ENCODE measurements at places on chromosomes 16 and 17. TPM values are rescaled to one million over a fixed set of nuclear protein-coding genes. Genes with fewer than 3 reads are reported as not detected.

The DDX42 gene
- 47.6 TPM for total RNA-seq

The HSF4 gene
- total RNA-seq: 29.3 TPM

The HSF5 gene
- not detected for total RNA-seq

The IRX5 gene
- total RNA-seq: 12.7 TPM

The HSD17B2 gene
- 6.0 TPM for total RNA-seq

The PIK3R6 gene
- not detected for total RNA-seq

The EPOP gene
- total RNA-seq: 1.2 TPM

DNA sequence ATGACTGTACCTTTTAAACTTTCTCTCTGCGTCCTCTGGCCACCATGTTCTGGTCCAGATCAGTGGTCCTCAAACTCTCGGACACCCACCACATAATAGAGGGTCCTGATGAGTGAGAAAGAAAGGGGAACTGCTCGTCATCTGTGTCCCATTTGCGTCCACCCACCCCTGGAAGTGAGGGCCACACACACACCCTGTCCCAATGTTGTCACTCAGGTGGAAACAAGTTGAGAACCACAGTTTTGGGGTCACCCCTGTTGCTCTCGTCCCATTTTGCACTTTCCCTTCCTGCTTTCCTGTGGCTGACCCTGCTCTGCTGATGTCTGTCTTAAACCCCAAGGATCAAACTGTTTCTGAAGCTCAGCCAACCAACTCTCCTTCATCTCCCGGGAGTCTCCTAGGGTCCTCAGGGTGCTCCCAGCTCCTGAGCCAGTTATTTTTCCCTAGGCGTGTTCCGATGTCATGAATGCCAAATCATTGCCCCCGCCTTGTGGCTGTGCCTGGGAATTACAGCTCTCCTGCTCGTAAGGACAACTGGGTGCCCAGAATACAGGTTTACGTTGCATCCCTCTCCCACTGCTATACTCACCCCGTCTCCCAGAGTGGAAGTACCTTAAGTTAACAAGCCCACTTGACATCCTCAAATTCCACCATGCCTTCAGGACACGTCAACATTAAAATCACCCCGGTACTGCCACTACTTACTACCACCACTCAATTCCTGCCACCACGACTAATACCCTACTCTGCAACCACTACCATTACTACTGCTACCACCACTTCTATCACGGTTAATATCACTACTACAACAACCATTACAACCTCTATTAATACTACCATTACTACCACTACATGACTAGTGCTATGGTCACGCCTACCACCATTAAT, 26.0 kb upstream of the HNF1B start:
- DNase-seq: peak; percentile 51

DNA sequence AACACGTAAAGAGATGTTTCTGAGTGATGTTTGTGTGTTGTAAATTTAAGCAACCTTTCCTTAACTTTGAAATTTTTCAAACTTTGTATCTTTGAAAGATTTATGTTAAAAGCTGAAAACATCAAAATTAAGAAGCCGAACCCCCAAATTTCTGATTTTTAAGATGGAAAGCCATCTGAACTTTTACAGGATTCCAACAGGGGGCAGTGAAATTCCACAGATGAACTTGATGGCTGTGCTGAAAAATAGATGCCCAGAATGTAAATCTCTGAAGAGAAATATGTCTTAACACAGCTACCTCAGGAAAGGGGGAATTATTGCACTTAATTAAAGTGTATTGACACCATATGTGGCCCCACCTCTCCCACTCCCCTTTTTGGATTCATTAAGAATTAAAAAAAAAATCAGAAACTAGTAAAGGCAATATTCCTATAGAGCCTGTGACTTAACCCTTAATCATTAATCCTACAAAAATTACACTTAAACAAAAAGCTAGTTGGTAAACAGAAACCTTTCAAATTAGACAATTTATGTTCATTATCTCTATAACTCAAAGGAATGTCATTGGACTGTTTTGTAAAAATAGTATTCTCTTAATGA, 597.9 kb downstream of the KCNJ2 start:
- DNase-seq: peak; percentile 50

DNA sequence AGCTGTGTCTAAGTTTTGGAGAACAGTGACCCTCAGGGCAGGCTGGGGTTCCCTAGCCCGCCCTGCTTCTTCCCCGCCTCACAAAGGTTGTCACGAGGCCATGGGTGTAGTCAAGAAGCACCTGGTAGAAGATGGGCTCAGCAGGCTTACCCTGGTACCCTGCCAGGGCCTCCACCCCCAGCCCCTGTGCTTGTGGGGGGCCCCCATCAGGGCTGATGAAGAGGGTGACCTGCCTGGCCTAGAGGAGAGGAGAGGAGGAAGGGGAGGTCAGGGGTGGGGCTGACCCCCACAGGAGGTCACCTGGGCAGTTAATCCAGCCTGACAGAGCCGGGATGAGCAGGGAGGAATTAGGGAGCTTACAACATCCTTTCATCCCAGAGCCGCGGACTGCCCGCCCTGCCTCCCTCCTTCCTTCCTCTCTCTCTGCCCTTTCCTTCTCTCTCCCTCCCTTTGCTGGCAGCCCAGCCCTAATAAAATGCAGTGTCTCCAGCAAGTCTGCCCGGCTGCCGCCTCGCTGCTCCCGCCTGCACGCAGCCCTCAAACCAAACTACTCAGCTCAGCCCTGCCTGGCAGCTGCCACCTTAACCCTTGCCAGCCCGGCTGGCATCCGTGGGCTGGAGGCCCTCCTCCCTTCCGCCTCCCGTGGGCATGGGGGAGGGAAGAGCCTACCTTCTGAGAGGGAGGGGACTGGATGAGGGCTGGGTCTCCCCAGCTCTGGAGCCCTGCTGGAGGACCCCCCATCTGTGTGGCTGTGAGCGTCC, 7.2 kb downstream of the DLX3 start:
- peak; percentile 91 for DNase-seq

GRCh38 chr16:53085931-53086421, 31.2 kb downstream of the CHD9 start:
- no peak for DNase-seq

DNA sequence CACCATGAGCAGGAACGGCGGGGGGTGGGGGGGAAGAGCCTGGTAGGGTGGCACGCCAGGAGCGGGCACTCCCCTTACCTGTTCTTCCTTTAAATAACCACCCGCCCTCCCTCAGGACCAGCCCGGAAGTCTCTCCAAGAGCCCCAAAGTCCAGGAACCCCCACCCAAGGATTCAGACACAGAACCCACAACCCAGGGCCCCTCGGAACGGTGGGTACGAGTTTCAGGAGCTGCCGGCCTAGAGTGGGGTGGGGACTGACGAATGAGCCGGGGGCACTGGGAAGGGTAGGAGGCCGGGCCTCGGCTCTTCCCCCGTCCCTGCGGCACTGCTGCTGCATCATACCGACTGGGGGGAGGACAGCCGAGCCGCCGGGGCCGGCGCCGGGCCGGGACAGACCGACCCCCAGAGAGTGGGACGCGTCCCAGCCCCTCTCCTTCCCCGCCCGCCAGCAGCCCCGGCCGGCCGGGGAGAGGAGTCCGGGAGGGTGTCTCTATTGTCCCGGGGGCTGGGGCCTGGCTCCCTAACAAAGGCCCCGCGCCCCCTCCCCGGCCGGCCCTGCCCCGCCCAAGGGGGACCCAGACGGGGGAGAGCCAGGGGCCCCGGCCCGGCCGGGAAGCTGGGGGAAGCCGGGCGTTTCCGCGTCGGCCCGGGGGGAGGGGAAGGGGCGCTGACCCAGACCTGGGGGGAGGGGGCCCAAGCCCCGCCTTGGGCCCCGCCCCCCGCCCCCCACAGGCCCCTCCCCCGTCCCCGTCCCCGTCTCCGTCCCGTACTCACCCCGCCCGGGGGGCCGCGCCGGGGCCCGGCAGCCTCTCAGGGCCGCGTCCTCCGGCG, 747 bp downstream of the ATXN7L3 start:
- DNase-seq: peak; percentile 60

GRCh38 chr16:30780021-30780420, 7.0 kb downstream of the ZNF629 start:
- DNase-seq: no peak

DNA sequence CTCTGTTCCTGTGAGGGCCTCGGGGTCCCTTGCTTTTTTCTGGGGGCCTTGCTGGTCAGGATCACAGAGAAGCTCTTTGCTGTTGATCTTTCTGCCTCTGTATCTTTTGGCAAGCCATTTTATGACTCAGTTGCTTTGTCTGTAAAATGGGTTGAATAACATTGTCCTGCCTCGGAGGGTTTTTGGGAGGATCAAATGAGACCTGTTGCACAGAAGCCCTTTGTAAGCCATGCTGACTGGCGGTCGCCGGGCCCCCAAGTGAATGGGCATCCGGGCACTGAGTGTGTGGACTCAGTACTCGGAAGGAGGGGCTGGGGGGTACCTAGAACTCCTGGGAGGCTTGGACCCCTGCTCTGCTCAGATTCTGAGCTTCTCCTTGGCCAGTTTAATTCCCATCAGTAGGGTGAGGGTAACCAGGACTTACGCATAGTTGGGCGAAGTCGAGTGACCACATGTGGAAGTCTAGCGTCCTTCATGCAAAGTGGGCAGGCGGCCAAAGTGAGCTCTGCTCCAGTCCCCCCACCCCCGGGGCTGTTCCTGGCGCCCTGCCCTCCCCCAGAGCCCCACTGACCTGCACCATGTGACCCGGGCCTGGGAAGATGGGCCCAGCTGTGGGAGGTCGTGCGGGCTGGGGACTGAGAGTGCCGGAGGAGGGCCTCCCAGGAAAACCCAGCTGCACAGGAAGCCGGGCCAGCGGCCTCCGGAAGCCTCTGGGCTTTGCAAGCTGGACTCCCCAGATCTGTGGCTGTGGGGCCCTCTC, 284.0 kb downstream of the SEC14L1 start:
- DNase-seq: peak; percentile 85

- DNase-seq: peak; percentile 4
Measured at GRCh38 chr16:65666132-65666941, 544.5 kb upstream of the CDH11 start.

- DNase-seq: no peak
Measured at GRCh38 chr17:81983639-81984373, 6.4 kb downstream of the ASPSCR1 start.

GRCh38 chr17:77478281-77478680, 337.5 kb downstream of the SEC14L1 start:
- DNase-seq: no peak

DNA sequence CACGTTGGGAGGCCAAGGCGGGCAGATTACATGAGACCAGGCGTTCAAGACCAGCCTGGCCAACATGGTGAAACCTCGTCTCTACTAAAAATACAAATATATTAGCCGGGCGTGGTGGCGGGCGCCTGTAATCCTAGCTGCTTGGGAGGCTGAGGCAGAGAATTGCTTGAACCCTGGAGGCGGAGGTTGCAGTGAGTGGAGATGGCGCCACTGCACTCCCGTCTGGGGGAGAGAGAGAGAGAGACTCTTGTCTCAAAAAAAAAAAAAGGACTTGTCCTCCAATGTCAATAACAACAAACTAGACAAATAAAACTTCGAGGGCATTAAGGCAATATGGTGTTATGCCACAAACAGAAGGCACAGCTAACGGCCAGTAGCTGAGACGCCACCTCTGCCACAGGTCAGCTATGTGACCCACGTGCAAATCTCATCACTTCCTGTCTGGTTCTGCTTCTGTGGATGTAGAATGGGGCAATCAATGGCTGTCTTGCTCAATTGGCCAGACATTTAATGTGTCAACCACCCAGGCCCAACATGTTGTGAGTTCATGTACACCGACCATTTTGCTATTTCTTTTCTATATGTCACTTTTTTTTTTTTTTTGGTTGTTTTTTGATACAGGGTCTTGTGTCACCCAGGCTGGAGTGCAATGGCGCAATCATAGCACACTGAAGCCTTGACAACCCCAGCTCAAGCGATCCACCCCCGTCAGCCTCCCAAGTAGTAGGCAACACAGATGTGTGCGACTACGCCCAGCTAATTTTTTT, 834 bp upstream of the TXNDC11 start:
- DNase-seq: no peak

DNA sequence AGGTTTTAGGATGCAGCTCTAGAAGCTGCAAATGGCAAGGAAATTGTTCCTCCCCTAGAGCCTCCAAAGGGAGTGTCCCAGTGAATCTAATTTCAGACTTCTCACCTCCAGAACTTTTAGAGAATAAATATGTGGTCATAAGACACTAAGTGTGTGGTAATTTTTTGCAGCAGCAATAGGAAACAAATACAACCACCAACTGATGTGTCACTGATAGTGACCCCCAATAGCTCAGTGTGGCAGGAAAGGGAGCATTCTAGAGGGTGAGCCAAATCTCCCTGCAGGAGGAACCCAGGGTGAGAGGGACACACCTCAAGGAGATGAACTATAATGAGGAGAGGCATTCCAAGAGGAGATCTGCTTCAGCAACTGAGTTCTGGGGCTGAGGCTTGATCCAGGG, 4.1 kb downstream of the CCL4L2 start:
- no peak for DNase-seq

GRCh38 chr17:2029911-2030778, at the start of gene DPH1:
Gene DPH1, plus strand, starts transcription at chr17:2030153. Its CDS starts 17 bp downstream, at chr17:2030170.
- DNase-seq: peak; percentile 90

- DNase-seq: no peak
Measured at GRCh38 chr17:8537734-8538133, 92.8 kb downstream of the MYH10 start.

DNA sequence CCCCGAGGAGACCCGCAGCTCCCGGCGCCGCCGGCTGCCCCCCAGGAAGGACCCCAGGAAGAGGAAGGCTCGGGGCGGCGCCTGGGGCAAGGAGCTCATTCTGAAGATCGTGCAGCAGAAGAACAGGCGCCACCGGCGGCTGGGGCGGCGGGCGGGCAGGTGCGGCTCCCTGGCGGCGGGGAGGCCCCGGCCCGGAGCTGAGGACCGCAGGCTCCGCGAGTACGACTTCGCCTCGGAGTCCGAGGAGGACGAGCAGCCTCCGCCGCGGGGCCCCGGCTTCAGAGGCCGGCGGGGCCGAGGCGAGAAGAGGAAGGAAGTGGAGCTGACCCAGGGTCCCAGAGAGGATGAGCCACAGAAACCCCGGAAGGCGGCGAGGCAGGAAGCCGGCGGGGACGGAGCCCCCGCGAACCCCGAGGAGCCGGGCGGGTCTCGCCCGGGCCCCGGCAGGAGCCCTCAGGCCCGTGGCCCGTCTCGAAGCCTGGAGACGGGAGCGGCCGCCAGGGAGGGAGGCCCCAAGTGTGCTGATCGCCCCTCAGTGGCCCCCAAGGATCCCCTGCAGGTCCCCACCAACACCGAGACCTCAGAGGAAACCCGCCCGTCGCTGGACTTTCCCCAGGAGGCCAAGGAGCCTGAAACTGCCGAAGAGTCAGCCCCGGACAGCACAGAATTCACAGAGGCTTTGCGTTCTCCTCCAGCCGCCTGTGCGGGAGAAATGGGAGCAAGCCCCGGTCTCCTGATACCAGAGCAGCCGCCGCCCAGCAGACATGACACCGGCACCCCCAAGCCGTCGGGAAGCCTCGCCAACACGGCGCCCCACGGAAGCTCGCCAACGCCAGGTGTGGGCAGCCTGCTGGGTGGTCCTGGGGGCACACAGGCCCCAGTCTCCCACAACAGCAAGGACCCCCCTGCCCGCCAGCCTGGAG, 22.3 kb upstream of the ZFPM1 start:
- no peak for DNase-seq

All from myocyte (in vitro differentiated cells).